ENCODE measurements at places on chromosomes 16 and 17.

DNA sequence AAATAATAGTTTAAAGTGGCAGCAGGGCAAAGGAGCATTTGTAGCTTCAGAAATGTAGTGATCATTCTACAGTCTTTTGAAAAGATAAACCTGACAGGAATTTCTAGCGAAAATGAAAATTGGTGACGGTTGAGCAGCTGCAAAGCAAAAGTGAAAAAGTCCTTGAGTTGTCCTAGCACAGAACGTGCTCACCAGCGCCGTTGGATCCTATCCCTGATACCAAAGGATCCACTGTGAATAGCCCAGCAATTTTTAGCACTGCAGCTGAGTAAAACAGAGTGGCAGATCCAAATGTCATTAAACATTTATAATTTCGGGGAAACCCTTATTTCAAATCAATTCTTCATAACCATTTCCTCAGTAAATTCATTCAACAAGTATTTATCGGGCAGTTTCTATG, 453.8 kb upstream of the HSBP1 start:
- DNase-seq: no peak

DNA sequence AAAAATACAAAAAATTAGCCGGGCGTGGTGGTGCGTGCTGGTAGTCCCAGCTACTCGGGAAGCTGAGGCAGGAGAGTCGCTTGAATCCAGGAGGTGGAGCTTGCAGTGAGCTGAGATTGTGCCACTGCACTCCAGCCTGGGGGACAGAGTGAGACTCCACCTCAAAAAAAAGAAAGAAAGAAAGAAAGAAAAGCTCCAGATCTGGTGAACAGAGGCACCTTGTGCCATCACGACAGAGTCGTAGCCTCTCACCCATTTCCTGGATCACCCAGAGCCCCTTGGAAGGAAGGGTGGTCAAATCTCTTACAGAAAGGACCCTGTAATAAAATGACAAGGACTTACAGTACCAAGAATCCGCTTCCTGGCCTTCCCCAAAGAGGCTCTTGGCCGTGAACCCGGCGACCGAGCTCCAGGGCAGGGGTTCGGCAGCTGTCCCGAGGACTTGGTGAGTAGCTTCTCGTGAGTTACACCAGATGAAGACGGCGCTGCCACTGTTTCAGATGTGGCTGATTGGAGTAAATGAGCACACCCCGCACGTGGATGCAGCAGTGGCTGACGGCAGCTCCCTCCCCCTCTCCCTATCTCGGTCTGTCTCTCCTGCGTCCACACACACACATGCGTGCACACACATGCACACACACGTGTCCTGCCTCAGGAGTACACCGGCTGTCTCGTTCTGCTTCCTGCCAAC, 13.5 kb downstream of the LGALS3BP start:
- no peak for DNase-seq

DNA sequence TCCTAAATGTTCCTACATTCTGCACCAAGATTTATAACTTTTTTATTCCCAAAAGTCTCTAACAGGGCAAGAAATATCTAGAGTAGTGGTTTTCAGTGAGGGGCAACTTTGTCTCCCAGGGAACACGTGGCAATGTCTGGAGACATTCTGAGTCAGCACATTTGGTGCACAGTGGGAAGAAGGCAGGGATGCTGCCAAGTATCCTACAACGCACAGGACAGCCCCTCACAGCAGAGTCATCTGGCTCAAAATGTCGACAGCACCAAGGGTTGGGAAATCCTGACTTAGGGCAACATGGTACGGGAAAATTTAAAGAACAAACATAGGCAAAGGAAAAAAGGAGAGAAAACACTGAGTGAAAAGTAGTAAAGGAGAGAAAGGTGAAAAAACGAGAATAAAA, 61.8 kb downstream of the SMG6 start:
- DNase-seq: no peak

- no peak for DNase-seq
Measured at GRCh38 chr16:86452451-86452850, 57.9 kb upstream of the FOXF1 start.

GRCh38 chr16:53924331-53925106, 220.6 kb downstream of the FTO start:
- no peak for DNase-seq

DNA sequence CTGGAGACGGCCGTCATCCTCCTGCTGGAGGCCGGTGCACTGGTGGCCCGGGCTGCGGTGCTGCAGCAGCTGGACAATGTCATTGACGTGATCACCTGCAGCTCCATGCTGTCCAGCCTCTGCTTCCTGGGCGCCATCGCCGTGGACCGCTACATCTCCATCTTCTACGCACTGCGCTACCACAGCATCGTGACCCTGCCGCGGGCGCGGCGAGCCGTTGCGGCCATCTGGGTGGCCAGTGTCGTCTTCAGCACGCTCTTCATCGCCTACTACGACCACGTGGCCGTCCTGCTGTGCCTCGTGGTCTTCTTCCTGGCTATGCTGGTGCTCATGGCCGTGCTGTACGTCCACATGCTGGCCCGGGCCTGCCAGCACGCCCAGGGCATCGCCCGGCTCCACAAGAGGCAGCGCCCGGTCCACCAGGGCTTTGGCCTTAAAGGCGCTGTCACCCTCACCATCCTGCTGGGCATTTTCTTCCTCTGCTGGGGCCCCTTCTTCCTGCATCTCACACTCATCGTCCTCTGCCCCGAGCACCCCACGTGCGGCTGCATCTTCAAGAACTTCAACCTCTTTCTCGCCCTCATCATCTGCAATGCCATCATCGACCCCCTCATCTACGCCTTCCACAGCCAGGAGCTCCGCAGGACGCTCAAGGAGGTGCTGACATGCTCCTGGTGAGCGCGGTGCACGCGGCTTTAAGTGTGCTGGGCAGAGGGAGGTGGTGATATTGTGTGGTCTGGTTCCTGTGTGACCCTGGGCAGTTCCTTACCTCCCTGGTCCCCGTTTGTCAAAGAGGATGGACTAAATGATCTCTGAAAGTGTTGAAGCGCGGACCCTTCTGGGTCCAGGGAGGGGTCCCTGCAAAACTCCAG, 1.1 kb downstream of the MC1R start:
- DNase-seq: no peak

- no peak for DNase-seq
Measured at GRCh38 chr16:53713403-53714204, 9.6 kb downstream of the FTO start.

DNA sequence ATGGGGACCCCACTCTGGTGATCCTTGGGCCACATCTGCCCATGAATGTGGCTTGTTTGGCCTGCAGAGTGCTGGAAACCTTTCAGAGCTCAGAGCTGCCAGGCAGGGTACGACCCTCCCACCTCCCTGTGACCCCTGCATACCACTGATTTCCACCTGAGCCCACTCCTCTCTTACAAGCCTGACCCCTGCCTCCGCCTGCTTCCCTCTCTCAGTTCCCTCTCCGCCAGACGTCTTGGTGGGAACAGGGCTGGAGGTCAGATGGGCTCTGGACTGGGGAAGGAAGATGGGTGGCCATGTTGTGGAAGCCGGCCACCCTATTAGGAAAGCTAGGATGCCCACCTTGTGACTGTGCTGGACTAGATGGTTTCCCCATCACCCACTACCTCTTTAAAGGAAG, 185.1 kb downstream of the KATNIP start:
- DNase-seq: no peak
